ENCODE measurements at places on chromosomes 2 and 18.

GRCh38 chr2:100986157-100986556 lies 15.9 kb upstream of the RPL31 start:
- no peak for DNase-seq

- no peak for DNase-seq
Observed at GRCh38 chr2:227813562-227814353, at the start of gene CCL20. Gene CCL20 (plus strand): TSS chr2:227813842. CDS start chr2:227813912, 70 bp downstream.

DNA sequence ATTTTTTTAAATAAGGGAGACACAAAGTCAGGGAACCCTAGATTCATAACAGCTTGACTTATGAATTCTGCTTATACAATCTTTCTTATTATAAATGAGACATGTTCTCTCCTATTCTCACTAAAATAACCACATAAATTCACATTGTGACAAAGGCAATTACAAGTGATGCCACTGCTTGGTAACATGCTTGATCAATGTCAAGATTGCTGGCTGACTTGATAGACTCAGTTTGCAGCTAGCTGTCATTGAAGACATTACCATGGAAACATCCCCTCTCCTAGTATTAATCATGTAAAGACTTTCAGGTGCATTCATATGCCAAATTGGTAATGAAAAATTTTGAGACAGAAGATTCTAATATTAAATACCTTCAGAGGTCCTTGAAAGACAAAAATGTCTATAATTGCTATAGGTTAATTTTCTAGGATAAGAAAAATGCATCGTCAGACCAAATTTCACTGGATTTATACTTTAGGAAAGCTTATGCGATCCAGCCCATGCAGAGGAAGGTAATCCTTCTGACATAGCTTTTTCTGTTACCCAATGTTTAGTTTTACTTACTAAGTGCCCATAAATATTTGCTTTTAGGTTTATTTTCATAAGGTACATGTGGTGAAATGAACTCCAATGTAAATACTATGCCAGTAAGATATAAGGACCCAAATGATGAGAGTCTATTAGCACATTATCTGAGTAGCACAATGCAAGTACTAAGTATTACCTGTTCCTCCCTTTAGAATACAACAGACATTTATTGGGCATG lies 32.6 kb upstream of the ENOSF1 start:
- DNase-seq = no peak

DNA sequence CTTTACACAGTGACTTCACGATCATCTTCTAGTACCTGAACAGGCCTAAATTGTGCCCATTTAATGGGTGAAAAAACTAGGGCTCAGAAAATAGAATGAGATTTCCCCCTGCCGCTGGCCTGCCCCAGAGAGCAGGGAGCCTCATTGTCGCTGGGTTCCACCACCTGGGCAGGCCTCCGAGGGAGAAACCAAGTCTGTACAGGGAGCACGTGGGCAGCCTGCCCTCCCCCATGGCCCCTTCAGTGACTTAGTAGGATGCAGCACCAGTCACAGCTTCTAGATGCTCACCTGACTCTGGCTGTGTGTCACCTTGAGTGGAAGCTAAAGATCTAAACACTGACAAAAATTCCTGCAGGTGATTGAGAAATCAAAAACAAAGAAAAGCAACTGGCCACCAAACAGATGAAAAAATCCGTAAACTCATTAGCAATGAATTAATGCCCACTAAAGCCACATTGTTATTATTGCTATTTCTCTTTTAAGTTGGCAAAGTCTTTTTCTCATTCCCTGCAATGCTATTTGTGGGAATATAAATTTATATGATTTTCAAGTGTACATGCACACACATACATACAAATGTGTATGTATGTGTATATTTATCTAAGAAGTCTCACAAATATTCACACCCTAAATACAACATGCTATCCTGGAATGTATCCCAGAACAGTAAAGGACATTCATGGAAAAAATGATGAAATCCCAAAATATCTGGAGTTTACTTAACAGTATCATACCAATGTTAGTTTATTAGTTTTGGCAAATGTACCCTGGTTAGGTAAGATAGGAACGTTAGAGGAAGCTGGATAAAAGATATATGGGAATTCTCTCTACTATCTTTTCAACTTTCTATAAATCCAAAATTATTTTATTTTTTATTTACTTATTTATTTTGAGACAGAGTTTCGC lies 18.7 kb upstream of the ASPRV1 start:
- DNase-seq = no peak

- DNase-seq = no peak
Observed at GRCh38 chr2:36889795-36890194, 76.5 kb downstream of the STRN start.

GRCh38 chr2:9818097-9818496 lies 25.2 kb upstream of the TAF1B start:
- no peak for DNase-seq

GRCh38 chr2:215914054-215914776 lies 99.1 kb downstream of the MREG start:
- no peak for DNase-seq

DNA sequence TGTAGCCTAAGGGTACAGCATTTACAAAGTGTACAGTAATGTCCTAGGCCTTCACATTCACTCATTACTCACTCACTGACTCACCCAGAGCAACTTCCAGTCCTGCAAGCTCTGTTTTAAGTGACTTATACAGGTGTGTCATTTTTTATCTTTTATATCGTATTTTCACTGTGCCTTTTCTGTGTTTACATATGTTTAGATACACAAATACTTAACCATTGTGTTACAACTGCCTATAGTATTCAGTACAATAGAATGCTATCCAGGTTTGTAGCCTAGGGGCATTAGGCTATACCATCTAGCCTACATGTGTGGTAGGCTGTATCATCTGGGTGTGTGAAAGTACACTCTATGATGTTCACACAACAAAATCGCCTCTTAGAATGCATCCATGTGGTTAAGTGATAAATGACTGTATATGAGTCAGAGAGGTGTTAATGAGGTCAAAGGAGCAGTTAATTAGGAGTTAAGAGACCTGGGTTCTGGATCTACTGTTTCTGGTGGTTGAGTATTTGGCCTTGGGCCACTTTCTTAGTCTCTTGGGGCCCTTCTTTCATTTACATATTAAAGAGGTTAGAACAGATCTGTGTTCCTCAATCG lies 149.1 kb downstream of the GREB1L start:
- DNase-seq = no peak

GRCh38 chr18:9708057-9708433 lies at the start of gene RAB31:
Gene RAB31 (plus strand): TSS chr18:9708301. CDS start chr18:9708406, 105 bp downstream.
- DNase-seq = no peak

- no peak for DNase-seq
Observed at GRCh38 chr2:8567469-8568260, 114.2 kb upstream of the ID2 start.

- no peak for DNase-seq
Observed at GRCh38 chr18:55585065-55585919, 2.7 kb downstream of the TCF4 start.

- DNase-seq = no peak
Observed at GRCh38 chr2:218331745-218332144, 24.9 kb upstream of the CATIP start.

GRCh38 chr2:99706735-99707134 lies 216.9 kb upstream of the REV1 start:
- no peak for DNase-seq

GRCh38 chr2:113112441-113112840 lies 15.0 kb upstream of the IL1RN start:
- no peak for DNase-seq

- DNase-seq = no peak
Observed at GRCh38 chr2:167869200-167869599, 378.2 kb downstream of the STK39 start.

- DNase-seq = no peak
Observed at GRCh38 chr2:62325398-62325797, 129.5 kb downstream of the B3GNT2 start.

DNA sequence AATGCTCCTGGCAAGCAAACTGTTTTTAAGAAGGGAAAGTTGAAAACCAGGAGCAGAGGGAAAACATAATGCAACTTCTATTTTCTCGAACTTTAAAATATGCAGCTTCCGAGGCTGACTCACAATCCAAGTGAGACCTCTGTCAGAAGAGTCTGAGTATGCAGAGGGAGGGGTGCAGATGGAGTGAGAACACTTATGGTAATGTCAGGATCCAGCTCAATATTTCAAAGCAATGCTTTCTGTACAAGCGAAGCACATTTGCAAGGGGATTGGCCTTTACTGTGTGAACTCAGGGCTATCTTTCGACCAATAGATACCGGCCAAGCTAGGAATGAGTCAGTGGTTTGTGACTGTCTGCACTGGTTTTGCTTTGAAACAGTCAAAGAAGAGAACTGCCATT lies 242.7 kb downstream of the CNTNAP5 start:
- no peak for DNase-seq

GRCh38 chr2:11239666-11240462 lies 84.6 kb downstream of the SLC66A3 start:
- DNase-seq = no peak

- DNase-seq = no peak
Observed at GRCh38 chr2:45263147-45263546, 253.9 kb upstream of the SIX2 start.

DNA sequence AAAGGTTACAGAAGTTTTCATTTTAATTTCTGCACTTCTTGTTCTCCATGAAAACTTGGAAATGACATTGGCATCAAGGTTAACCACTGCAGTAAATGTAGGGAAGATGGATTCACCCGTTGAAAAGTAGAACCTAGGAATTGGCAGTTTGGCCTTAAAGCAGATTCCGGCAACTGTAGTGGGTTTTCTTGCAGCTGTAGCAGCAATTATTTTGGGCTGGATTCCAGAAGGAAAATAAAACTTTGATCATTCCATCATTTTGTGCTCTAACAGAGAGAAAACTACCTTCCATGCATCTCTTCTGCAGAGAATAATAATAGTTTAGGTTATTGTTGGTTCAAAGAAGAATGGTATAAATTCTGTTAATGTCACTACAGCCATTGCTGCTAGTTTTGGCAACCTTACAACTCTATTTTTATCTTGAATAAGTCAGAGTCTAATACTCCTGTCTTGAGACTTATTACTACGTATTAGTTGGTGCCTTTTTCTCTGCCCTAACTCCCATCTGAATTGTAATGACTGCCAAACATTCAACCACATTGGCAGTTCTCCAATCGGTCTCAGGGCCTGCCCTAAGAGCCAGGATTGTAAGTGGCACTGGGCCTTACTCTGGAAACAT lies 178.1 kb upstream of the PIEZO2 start:
- DNase-seq = no peak

GRCh38 chr2:62089658-62090057 lies 106.3 kb upstream of the B3GNT2 start:
- DNase-seq = no peak

All from NCI-H1092 (cell line).